Right renal pelvis (tissue), 4 donors: ENCODE measurements at places on chromosomes 7 and 10.

DNA sequence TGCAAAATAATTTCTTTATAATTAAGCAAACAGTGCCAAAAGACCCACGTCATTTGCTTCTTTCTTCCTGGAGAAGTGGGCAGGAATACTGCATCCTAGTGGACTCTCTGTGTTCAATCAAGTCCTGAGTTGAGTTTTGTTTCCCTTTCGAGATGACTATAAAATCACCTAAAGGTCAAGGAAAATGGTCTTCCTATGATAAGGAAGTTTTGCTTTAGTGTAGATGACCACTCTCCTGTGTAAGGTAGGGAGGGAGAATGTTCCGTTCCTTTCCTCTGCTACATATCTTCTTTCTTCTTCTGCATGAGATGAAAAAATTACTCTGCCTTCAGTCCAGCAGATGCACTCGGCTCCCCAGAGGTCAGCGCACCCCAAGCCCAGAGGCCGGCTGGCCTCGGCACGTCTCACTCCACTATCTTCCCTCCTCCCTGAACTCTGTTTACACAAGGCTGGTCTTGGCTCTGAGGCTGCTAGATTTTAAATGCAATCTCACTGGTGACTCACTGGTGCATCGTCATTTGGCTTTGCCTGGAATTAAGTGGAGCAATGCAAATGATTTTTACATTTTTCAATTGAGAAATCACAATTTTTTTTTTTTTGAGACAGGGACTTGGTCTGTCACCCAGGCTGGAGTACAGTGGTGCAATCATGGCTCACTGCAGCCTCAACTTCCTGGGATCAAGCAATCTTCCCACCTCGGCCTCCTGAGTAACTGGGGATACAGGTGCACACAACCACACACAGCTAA lies 18.6 kb upstream of the VDAC2 start:
- no peak for DNase-seq

- DNase-seq, result no peak
Observed at GRCh38 chr7:978049-978346, 2.6 kb upstream of the COX19 start.

DNA sequence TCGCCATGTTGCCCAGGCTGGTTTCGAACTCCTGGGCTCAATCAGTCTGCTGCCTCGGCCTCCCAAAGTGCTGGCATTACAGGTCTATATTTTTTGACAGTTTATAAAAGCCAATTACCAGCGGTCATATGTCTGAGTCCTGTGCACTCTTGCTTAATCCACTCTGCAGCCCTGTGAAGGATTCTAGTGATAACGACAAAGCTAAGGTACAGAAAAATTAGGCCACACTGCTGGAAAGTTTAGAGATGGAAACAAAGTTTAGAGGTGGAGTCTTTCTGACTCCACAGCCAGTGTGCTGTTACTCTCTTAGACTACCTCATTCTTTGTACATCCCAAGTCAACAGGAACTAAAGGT lies 707 bp downstream of the PTER start:
- no peak for DNase-seq

DNA sequence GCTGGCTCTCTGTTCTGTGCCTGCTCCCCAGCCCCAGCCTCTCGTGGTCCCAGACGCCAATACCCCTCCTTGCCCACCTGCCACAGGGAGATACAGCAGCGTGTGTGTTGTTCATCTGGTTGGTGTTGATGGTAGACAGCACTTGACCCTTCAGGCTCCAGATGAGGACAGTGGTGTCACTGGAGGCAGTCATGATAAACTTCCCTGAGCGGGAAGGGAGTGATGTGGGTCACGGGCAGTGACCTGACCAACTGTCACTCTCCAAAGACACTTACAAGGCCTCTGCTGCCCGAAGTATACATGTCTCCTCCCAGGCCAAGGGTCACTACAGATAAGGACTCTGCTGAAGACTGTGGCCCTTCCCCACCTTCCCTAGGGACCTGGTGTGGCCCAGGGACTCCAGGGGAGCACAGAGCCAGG lies 5.6 kb downstream of the TBL2 start:
- no peak for DNase-seq

DNA sequence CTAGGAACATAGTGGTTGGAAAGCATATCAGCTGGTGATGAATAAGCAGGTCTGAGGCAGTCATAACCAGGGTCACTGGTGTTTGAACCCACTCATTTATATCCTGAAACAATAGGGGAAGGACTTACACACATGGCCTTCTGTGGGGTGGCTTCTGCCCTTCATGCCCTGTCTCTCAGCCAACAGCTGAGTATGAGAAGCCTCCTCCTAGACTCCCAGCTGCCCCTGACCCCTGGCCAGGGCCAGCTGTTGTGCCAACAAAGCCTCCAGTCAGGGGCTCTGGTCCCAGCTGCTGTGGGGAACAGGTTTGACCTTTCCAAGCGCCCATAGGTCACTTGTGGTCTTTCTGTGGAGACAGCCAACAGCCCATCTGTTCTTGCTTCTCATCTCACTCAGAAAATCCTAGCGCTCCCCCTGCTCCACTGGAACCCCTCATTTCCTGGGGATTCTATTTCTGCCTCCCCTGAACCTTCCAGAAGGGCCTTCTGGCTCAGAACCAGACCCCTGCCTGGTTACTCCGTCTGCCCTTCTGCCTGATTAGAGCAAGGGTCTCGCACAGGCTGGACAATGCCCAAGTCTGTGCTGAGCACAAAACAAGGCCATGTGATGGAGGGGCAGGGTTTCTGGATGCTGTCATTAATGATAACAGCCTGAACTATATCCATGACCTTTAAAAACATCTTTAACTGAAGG lies 9.7 kb upstream of the PURB start:
- no peak for DNase-seq
